ENCODE measurements at places on chromosomes 2 and 18. TPM values are rescaled to one million over a fixed set of nuclear protein-coding genes. Genes with fewer than 3 reads are reported as not detected.

PROC gene
- total RNA-seq: not detected

LHCGR gene
- not detected for total RNA-seq

ZC3H15 gene
- 62.6 TPM for total RNA-seq

STARD6 gene
- not detected for total RNA-seq

CNDP1 gene
- total RNA-seq: 0.52 TPM

GDF7 gene
- total RNA-seq: 2.0 TPM

SCYGR4 gene
- not detected for total RNA-seq

OR6B2 gene
- not detected for total RNA-seq

RAB17 gene
- total RNA-seq: 2.2 TPM

DNA sequence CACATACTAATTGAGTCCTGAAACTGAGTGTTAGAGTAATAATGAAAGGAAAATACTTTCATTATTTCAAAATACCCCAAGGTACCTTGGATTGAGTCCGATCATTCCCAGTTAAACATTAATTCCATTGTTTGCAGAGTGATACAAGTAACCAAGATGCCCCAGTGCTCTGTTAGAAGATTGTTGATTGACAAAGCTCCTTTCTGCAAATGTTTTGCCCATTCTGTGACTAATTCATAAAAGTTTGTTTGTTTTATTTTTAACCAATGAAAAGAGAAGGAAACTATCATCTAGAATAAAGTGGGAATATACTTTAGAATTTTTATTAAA is 124.0 kb downstream of the GULP1 start:
- DNase-seq: no peak

DNA sequence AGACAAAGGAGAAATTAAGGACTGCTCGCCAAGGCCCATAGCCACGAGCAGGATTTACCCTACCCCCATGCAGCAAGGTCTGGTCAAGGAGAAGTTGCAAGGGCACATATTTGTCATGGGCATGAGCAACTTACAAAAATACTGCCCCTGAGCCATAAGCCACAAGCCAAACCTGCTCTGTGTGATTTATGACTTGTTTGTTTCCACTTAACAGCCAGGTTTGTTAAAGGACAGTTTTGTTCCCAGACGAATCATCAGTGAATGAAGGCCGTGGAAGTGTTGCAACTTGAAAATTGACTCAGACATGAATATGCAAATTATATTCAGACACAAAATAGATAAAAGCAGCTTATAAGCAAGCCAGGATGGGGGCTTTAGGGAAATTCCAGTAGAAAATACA is 31.3 kb upstream of the EVA1A start:
- no peak for DNase-seq

DNA sequence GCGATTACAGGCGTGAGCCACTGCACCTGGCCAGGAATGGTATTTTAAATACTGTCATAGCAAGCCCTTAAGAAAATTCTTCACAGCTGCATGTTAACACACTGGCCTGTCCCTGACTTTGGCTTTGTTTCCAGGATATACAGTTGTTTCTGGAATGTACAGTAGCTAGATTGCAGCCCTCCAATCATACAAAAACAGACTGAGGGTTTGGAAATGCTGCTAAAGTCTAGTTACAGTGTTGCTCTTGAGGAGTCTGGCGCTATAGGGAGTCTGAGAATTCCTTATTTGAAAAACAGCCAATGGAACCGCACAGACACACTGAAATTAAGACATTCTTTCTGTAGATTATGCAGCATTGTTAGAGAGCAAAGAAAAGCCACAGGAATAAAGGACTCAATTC is 37.7 kb downstream of the STON1 start:
- no peak for DNase-seq

DNA sequence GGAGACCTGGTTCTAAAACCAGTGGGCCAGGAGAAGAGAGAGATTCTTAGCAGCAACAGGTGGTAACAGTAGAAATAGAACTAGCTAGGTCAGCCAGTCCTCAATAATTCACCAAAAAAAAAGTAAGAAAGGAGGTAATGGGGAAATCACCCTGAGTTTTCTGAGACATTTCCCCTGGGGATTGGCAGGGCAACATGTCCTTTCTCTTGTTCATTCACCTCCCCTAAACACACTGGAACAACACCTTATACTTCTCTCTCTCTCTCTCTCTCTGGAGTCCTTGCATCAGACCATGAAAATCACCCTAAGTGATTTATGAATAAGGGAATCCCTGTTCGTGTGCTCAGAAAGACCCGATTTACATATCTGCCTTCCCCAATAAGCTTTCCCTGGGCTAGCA is 64.8 kb downstream of the COX7A2L start:
- no peak for DNase-seq

GRCh38 chr18:69992776-69993175 is 45.1 kb upstream of the CD226 start:
- DNase-seq: no peak

DNA sequence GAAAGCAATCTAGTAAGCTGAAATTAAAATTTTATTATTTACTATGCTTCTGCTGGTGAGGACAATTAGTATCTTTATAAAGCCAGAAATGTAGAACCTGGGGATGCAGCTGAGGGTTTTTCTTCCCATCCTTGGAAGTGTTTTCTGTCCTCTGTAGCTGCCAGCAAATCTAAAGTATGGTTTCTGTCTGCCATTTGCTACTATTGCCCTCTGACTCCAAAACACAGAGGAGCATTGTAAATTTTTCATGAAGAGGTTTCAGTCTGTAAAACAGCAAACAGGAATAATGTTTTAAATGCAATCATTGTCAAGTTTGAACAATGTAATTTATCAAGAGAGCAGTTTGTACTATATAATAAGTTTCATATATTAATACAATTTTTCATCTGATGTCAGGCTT is 258.8 kb downstream of the ZNF407 start:
- DNase-seq: no peak

DNA sequence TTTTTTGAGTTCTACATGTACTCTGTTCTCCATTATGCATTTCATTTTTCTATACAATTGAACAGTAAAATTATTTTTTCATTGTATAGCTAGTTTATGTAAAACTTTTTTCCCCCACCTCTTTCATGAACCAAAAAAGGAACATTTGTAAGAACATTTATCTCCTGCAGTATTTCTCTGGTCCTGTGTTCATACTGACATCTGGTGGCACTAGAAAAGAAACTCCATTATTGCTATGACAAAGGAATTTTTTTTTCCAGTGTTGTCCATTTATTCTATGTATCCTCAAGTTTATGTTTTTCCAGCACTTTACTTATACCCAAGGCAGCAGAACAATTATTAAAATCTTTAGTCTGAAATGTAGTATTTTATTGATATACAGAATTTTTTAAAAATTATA is 27.4 kb upstream of the CHAC2 start:
- DNase-seq: no peak
